ENCODE measurements at places on chromosomes 16 and 17. TPM values are rescaled to one million over a fixed set of nuclear protein-coding genes. Genes with fewer than 3 reads are reported as not detected.

Gene OR1A1
- total RNA-seq = not detected

Gene ACE
- 8.1 TPM for total RNA-seq

Gene CA5A
- not detected for total RNA-seq

Gene CTRL
- 6.2 TPM for total RNA-seq

Gene ACLY
- 112 TPM for total RNA-seq

Gene C17orf78
- not detected for total RNA-seq

Gene ACSM3
- total RNA-seq = 6.2 TPM

Gene KRT20
- total RNA-seq = not detected

Gene CEMP1
- total RNA-seq = not detected

Gene ABCA8
- 89.4 TPM for total RNA-seq

Gene ASPHD1
- total RNA-seq = not detected

Gene HSPB9
- not detected for total RNA-seq

Gene MRPL28
- 48.0 TPM for total RNA-seq

Gene RUSF1
- 51.4 TPM for total RNA-seq

Gene SPIRE2
- total RNA-seq = 3.2 TPM

Gene SOX15
- not detected for total RNA-seq

Gene ACBD4
- 20.4 TPM for total RNA-seq
